ENCODE measurements at places on chromosomes 6 and 20.

GRCh38 chr6:108566406-108566805 is 5.7 kb downstream of the FOXO3 start:
- no peak for DNase-seq

GRCh38 chr20:32199006-32199405 is 8.5 kb downstream of the PLAGL2 start:
- no peak for DNase-seq

GRCh38 chr6:137465378-137466009 is 28.7 kb downstream of the OLIG3 start:
- no peak for DNase-seq

- no peak for DNase-seq
Observed at GRCh38 chr20:8432435-8433148, 300.5 kb downstream of the PLCB1 start.

- DNase-seq, result no peak
Observed at GRCh38 chr6:170151321-170151771, 139.5 kb downstream of the DLL1 start.

- no peak for DNase-seq
Observed at GRCh38 chr6:169038691-169039090, 215.0 kb downstream of the THBS2 start.

- no peak for DNase-seq
Observed at GRCh38 chr20:61056627-61057442, 195.2 kb upstream of the CDH4 start.

DNA sequence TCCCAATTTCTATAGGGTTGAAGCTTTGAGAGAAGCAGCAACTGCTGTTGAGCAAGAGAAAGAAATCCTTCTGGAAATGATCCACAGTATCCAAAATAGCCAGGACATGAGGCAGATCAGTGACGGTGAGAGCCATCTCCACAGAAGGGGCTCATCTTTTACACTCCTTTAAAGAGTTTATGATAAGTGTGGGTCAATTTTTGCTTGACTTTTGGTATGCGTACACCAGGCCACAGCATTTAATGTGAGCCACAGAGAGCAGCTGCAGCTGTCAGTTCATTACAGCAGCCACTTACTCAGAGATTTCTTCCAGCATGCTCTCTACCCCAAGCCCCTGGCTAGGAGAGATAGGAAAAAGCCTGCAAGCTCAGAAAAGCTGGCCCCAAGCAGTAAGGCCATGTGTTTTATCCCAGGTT is 9.9 kb downstream of the BAG2 start:
- DNase-seq, result no peak

DNA sequence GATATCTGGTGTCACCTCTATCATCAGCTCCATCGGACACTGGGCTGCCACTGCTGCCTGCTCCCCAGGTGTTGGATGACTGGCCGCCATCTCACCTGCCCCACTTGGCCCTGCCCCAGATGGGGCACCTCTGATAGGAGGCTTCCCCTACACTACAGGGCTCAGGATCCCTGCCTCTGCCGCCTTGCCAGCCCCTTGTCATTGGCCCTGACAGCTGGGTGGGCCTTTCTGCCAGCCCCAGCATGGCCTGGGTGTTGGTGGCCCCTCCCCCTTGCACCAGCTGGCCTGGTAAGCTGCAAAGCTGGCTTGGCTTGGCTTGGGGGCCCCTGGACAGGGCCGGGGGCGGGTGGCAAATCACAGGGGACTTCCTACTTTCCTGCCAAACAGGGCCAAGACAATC is 10.6 kb downstream of the PACSIN1 start:
- no peak for DNase-seq

DNA sequence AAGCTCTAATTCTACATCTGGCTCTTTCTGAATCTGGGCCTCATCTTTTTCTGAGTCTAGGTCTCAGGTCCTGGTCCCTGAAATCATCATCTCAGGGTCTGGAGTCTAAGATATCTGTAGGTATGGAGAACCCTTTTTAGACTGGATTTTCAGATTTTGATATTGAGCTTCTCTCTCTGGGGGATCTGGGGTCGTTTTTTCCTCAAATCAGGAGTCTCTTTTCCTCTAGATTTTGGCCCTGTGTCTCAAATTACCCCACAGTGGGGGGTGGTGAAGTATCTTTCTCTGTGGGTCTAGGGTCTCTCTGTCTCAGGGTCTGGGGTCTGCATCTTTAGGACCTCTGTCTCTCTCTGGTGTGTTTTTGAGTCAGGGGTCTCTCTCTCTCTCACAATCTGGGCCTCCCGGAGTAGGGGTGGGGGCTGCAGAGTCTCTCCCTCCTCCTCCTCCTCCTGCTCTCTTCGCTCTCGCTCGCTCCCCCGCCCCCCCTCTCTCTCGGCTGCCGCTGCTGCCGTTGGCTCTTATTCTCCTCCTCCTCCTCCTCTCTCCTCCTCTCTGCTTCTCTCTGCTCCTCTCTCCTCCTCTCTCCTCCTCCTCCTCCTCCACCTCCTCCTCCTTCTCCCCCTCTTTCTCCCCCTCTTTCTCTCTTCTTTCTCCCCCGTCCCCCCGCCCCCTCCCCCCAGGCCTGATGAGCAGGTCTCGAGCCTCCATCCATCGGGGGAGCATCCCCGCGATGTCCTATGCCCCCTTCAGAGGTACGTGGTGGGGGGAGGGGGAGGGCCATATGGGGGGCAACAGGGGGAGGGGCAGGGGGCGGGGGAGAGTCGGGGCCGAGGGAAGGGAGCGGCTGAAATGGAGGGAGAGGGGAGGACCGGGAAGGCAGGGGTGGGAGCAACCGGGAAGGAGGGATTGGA is at the start of gene SYNGAP1:
Gene SYNGAP1 (plus strand): TSS at position 486 of the 911 bp plus-strand sequence. CDS start 200 bp downstream, at position 686.
- peak; percentile 50 for DNase-seq

DNA sequence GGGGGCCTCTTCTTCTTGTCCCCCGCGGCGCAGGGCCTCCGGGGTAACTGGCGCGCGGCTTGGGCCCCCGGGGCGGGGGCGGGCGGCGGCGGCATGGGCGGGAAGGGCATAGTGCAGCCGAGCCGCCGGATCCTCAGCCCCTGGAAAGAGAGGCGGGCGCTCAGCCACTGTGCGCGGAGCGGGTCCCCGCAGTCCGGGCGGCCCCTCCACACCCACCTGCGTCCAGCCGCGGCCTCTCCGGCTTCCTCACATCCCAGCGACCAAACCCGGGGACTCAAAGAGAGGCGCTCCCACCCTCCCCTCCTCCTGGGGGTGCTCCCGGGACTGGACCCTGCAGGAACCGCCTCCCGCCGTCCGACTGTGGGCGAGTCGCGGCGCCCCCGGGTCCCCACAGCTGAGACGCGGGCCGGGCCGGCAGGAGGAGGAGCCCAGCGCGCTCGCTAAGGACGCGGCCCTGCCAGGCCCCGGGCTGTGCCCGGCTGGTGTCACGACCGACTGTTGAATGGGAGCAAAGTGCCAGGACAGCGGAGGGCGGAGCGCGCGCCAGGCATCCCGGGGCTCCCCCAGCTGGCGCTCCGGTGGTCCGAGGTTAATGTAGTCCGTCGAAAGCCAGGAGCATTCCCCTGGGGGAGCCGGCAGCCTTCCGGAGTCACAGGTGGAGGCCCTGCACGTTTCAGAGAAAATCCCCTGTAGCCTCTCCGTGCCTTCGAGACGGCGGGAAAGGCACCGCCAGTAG is at the start of gene PRR18:
Gene PRR18 (minus strand): TSS at position 360 of the 736 bp plus-strand sequence. CDS start 250 bp downstream, at position 110.
- no peak for DNase-seq

DNA sequence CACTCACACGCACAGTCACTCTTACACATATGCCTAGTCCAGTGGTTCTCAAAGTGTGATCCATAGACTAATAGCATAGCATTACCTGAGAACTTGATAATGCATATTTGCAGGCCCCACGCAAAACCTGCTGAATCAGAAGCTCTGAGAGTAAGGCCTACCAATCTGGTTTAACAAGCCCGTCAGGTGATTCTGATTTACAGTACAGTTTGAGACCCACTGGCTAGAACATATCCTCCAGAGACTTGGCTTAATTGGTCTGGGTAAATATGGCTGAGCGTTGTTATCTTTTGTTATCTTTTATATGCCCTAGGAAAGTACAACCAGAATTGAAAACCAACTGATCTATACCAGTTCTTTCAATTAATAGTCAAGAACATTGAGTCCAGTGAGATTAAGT is 9.6 kb downstream of the TSPYL4 start:
- DNase-seq, result no peak

GRCh38 chr6:154632119-154632518 is 101.1 kb upstream of the SCAF8 start:
- DNase-seq, result no peak

DNA sequence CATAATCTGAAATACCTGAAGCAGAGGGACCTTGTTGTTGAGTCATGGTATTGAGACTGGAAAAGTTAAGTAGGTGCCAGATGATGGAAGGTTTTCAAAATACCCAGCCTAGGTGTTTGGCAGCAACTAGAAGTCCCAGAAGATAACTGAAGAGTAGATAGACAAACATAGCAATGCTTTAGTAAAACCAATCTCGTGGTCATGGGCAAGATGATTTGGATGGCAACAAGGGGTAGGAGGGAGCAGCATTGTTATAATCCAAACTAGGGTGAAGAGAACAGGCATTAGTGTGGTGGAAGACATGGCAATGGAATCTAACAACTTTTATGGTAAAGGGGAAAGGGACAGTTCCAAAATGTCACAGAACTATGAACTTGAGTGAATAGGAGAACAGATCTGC is 2.3 kb downstream of the FILIP1 start:
- DNase-seq, result no peak

DNA sequence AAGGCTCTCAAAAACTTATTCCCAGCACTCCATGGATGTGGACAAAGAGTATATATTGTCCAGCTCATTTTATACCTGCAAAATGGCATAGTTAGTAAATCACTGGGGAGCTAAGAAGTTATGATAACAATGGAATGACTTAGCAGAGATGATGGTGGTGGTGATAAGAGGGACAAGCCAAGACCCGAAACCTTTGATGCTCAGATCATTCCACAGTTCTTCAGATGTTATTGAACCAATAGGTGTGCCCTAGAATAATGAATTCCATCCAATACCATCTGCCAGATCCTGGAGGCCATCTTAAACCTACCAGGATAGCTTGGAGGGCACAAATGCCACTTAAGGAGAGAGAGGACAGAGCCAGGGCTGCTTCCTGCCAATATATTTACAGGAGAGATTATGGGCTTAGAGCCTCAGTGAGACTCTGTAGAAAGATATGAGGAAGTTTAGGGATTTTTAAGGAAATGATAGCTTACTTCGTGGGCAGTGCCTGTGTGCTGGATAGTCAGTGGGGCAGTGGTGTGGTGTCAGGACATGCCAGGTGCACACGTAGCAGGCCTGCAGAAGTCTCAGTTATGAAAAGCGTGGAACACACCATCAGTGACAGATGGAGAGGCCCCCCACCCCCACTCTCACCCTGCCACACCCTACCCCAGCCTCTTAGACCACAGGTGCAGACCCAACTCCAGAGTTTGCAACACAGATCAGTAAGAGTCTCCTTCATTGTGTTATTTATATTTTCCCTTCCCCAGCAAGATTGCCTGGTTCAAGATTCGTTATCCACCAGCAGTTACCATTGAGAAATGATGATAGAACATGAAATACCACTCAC is 209.7 kb upstream of the SUPT3H start:
- no peak for DNase-seq

DNA sequence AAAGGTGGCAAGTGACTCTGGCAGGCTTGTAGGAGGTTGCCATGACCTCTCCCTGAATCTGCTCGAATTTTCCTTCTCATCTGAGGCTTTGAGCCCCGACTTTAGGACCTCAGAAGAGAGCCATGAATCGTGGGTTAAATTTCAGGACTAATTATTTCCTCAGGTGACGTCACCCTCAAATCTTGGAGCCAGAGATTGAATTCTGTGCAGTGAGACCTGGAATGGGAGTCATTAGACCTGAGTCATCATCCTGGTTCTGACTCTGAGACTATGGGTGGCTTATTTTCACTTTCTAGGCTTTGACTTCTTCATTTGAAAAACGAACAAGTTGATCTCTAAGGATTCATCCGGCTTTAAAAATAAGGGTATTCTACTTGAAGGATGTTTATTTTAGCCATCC is 48.5 kb upstream of the PDYN start:
- DNase-seq, result peak; percentile 49

GRCh38 chr6:111610548-111611172 is 5.0 kb upstream of the TRAF3IP2 start:
- DNase-seq, result no peak

DNA sequence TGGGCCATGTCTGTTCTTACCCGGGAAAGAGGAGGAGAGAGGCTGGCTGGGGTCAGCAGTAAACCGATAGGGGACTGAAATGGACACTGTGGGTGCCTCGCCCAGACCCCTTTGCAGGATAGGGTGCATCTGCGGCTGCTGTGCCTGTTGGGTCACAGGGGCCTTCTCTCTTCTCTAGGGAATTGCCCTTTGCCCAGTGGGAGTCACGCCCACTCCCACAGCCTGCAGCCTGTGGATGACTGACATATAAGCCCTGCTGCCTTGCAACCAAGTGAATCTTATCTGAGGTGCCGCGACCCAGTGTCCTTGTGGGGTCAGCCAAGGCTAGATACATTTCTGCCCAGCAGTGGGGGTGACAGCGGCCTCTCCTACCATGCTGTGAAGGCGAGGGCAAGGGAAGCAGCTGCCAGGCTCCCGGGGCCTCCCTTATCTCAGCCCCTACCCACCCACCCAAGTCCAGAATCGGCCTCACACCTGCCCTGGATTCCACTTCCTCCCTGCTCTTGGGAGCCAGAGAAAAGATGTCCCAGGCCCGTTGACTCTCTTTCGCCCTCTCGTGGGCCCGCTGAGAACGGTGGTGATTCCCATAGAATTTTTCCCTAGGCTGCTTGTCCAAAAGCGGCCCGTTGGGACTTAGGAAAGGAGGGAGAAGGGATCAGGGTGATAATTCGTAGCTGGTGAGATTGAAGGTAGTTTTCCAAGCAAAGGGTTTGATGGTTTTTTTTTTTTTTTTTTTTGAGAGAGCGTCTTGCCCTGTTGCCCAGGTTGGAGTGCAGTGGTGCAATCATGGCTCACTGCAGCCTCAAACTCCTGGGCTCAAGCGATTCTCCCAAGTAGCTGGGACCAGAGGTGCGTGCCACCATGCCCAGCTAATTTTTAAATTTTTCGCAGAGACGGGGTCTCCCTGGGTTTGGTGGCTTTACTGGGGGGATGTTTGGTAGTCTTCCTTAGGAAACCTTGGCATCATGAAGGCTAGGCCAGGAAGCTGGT is 76.4 kb upstream of the RNF24 start:
- DNase-seq, result peak; percentile 14

- DNase-seq, result no peak
Observed at GRCh38 chr6:168525926-168526630, 85.1 kb downstream of the SMOC2 start.

GRCh38 chr6:98836962-98837944 is 2.9 kb downstream of the POU3F2 start:
- DNase-seq, result no peak

- no peak for DNase-seq
Observed at GRCh38 chr6:158474961-158475343, 84.9 kb upstream of the TMEM181 start.

DNA sequence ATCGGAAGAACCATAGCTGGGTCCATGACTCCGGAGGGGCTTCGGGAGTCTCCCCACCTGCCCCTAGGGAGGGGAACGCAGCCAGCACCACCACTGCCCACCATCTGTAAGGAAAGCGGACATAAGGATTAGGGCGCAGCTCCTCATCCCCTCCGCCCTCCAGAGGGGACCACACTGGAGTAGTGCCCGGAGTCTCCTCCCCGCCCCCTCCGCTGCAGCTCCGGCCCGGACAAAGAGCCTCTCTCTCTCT is 628 bp downstream of the SLC35B2 start:
- DNase-seq, result no peak

- no peak for DNase-seq
Observed at GRCh38 chr20:61694682-61695081, 371.0 kb downstream of the TAF4 start.
